Stimulated activated CD4-positive, alpha-beta T cell treated with anti-CD3 and anti-CD28 coated beads, Interleukin-2, amount 100 ng/mL, for 48 hours (primary cell): ENCODE measurements at places on chromosomes 4 and X.
A peak's percentile ranks its signal among the peaks of the same experiment; 100 is the strongest.

DNA sequence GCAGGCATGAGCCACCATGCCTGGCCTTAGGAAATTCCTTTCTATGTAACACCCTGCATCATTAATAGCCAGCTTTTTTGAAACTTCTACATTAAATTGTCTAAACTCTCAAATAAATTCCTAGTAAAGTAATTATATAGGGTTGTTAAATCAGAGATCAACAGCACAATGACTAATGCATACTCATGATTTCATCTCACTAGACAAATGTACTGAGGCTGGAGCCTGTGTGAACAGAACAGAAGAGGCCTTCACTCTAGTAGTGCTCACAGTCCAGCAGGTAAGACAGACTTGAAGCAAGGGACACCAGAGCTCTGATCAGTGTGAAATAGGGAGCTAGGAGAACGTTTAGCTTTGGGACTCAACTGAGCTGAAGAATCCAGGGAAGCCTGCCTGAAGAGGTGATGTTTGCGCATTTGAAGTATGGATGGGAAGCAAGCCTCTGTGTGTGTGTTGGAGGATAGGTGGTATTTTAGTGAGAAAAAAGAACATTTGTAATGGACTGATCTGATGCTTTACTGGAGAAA, 3.9 kb downstream of the ZFP42 start:
- no peak for DNase-seq

DNA sequence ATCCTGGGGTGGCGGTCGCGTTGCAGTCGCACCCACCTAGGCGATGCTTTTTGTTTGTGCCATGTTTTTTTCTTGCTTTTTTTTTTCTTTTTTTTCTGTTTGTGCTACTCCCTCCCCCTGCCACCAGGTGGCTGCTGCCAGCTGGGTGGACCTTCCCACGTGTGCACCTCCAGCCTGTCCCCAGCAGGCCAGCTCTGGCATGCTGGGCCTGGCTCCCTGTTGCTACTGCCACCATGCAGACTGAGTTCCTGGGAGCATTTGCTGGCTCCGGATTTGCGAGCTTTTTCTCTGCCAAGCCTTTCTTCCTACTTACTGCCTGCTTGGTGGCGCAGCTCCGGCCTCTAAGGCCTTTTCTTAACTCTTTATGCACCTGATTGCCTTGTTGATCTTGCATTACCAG, 161.2 kb upstream of the WDFY3 start:
- DNase-seq, result no peak

DNA sequence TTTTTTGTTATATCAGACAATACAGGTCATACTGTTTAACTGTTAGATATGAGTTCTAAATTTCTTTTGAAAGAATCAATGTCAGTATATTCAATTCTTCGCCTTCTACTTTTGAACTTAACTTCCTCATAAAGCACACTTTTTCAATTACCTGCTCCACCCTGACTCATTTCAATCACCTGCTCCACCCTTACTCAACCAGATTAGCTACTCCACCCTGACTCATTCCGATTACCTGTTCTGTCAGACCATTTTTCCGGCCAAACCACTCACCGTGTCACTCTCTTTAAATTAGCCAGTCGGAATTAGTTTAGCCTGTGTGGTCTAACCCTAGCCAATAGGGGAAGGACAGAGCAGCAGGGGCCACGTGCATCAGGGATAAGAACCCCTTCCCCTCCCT, 751.8 kb upstream of the POU3F4 start:
- DNase-seq, result no peak

DNA sequence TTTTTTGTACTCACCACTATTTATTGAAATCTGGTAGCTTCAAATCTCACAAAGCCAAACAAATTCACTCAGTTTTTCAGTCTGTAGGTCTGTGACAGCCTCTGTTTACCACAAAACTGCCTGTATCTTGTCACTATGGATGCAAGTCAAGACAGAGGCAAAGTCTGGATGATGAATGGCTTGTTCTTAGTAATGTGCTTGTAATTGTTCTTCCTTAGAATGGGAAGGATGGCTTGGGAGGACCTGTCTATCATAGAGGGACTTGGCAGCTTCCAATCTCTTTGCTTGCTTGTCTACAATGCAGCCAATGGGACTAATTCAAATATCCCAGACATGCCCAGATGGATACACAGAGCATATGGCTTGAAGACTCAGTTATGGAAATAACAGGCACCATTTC, 141.2 kb upstream of the SCML1 start:
- DNase-seq, result no peak

DNA sequence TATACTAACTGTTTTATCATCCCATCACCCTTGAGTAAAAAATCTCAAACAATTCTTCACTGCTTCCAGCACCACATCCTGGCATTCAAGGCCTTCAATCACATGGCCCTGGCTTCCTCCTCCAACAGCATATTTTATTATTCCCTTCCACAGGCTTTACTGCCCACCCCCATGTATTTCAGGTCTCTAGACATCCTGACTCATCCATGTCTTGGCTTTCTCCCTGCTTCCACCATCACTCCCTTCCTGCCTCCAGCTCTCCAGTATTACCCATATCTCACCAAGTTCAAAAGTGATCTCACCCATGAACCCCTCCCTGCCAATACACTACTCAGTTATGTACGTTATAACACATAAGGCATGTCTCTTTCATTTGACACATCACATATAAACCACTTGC, 34.7 kb upstream of the PLAC1 start:
- no peak for DNase-seq

- DNase-seq, result no peak
Measured at GRCh38 chr4:112975567-112976355, 73.7 kb upstream of the ANK2 start.

DNA sequence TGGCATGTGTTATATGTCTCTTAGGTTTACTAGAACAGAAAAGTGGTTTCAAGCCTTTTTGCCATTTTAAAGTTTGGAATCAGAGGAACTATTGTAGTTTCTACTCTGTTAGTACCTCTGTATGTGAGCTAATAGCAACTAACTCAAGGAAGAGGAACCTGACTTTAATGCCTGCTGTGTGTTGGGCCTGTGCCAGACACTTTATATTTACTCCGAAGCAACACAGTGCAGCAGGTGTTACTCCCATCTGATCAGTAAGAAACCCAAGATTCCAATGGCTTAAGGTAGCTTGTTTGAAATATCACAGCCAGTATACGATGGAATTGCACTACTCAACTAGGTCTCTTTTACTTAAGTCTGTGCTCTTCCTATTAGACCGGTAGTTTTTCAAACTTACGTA, 79.2 kb downstream of the USP9X start:
- no peak for DNase-seq

GRCh38 chr4:15398732-15399131, 29.1 kb upstream of the C1QTNF7 start:
- no peak for DNase-seq

DNA sequence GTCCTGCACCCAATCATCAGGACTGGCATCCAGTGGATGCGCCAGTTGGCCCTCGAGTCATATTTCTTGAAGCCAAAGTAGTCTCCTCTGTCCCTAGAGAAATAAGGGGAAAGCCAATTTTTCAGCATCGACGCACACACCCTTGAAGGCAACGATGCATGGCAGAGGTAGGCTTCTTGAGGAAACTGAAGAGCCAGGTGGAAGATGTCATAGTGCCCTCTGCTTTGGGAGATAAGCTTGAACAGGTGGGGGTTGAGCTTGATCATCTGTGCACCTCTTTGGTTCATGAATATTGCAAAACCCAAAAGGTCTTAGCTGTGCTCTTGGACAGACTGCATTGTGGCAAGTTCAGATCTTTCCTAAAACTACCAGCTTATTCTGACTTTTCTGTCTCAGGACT, 34.6 kb upstream of the WDR1 start:
- no peak for DNase-seq

DNA sequence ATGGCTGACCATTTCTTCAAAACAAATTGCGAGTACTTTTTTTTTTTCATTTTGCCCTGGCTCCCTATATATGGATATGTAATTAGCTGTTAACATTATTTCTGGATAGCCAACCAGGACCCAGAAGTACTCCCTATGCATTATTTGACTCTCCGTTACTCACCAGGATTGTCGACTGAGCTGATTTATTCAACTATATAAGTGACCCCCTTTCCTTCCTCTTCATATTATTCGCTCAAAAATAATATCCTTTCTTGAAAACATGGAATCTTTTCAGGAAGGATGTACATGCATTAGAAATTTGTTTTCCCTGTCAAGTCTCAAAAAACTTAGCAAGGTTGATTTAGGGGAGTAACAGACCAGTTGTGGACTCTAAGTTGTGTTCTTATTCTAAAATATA, 114.1 kb upstream of the KLHL4 start:
- DNase-seq, result no peak

- no peak for DNase-seq
Measured at GRCh38 chr4:16157609-16158503, 68.4 kb downstream of the TAPT1 start.

GRCh38 chr4:127500242-127500641, 132.5 kb upstream of the INTU start:
- DNase-seq, result no peak

DNA sequence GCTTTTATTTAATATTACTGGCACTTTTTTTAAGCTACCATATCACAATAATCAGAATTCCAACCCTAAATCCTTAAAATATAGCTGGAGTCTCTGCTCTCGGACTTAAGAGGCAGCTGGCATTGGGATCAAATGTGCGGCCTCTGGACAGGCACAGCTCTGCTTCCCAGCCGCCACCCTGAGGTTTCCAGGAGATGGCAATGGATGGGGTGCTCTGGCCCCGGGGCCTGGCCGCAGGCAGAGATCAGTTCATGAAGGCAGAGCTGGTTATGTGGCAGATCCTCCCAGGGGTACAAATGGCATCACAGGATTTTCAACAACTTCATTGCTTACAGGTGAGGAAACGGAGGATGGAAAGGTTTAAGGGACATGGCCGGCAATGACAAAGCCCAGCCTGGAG, 57.8 kb downstream of the JAKMIP1 start:
- no peak for DNase-seq

DNA sequence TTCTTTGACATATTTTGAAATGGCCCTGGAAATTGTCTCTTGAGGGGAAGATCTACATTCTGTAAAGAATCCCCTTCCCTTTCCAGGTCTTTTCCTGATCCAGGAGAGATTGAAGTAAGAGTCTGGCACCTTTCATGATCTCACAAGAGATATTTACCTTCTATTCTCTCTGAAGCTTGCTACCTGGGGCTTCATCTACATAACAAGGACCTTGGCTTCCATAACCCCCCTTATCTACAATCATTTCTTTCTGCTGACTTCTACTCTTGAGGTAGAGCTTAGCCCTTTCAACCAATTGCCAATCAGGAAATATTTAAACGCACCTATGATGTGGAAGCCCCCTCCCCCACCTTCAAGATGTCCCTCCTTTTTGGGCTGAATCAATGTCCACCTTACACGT, 383.7 kb upstream of the MAGEB18 start:
- DNase-seq, result no peak

- DNase-seq, result no peak
Measured at GRCh38 chr4:15725608-15726007, 22.7 kb downstream of the BST1 start.

GRCh38 chr4:59240011-59240410, 1960.1 kb upstream of the ADGRL3 start:
- DNase-seq, result no peak

DNA sequence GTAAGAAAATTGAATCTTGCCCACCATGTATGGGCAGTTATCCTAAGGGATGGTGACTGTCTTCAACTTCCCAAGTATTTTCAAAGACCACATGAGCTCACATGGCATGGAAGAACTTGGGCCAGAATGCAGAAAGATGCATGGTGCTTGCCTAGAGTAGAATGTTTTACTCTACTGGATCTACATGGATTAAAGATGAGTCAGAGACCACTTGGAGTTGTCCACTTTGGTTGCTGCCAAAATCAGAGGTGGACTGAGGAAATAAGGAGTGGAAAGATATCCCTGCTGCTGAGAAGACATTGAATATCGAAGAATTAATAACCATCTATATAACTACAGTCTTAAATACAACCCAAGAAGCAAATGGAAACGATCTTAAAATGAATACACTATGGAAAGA, 498.1 kb downstream of the NLGN4X start:
- DNase-seq, result no peak

- no peak for DNase-seq
Measured at GRCh38 chr4:6368601-6369000, 99.0 kb downstream of the WFS1 start.

GRCh38 chrX:9342561-9343051, 122.3 kb upstream of the TBL1X start:
- DNase-seq, result no peak

DNA sequence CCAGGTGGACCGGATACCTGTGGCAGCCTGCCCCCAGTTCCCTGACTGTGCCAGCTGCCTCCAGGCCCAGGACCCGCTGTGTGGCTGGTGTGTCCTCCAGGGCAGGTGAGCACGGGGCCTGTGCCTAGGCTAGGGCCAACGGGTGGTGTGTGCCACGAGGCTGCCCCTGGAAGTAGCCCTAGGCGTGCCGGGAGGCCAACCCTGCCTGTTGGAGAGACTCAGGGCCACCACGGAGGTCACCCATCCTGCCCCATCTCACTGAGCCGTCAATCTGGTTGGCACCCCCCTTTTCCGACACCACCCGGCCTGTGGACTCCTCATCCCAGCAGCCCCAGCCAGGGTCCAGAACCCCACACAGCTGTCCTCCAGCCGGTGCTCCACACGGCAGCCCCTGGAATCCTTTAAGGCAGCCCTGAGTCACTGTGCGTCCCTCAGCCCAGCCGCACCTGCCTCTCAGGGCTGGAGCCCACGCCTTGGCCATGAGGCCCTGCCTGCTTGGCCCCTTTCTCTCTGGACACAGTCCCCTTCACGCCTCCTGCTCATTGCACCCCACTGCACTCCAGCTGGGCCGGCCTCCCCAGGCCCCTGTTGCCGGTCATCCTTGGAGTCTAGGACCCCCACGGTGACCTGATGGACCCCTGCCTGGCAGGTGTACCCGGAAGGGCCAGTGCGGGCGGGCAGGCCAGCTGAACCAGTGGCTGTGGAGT, 5.3 kb downstream of the PLXNB3 start:
- DNase-seq, result no peak

GRCh38 chrX:21632027-21632426, 26.1 kb downstream of the KLHL34 start:
- DNase-seq, result no peak

DNA sequence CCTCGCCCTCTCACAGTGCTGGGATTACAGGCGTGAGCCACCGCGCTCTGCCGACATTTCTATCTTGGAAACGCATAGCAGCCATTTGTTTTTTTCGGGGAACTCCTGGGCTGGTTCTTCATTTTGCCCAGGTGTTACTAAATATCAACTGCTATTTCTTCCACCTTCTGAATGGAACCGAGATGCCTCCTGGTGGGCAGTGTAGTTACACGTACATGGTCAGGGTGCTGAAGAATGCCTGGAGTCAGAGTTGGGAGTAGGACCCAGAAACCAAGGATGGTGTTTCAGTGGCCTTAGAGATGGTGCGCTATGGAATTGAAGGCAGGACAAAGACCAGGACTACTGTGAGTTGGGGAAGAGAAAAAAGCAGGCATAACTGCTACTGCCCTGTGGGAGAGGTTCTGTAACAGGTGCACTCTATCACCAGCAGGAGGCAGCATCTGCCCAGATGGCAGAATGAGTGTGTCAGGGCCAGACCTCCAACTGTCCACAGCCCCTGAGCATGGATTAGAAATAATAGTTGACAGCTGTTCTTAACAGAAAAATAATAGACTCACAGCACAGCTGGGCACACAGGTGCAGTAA, 81.7 kb downstream of the ZC4H2 start:
- DNase-seq, result peak; percentile 44

GRCh38 chr4:169270810-169271691, at the start of gene SH3RF1:
Gene SH3RF1, minus strand, starts transcription at chr4:169270956. Its CDS starts 1,744 bp downstream, at chr4:169269212.
- peak; percentile 6 for DNase-seq

GRCh38 chrX:38662640-38663039, 101.3 kb downstream of the TSPAN7 start:
- DNase-seq, result no peak

GRCh38 chrX:111431001-111431400, 19.0 kb upstream of the DCX start:
- DNase-seq, result no peak

- no peak for DNase-seq
Measured at GRCh38 chrX:53116101-53116500, 22.2 kb downstream of the KANTR start.
